ENCODE measurements at places on chromosomes 4 and X.

DNA sequence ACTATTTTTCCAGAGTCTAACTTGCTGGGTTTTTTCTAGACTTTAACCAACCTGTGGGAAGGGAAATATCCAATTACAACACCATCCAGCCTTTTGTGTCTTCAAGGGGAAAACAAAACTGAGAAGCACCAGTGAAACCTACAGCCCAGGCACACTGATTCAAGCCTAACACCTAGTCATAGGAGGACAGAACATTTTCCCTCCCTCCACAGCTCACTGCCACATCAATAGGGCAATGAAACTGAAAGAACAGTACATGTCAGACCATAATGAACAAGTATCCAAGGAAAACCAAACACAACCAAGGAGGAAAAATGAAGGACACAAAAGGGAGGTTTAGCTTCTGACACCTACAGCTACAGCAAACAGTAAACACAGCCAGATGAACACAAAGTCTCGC, 17.6 kb downstream of the MAGEA8 start:
- no peak for DNase-seq

- DNase-seq = no peak
Observed at GRCh38 chrX:117998171-117998570, 118.4 kb downstream of the KLHL13 start.

DNA sequence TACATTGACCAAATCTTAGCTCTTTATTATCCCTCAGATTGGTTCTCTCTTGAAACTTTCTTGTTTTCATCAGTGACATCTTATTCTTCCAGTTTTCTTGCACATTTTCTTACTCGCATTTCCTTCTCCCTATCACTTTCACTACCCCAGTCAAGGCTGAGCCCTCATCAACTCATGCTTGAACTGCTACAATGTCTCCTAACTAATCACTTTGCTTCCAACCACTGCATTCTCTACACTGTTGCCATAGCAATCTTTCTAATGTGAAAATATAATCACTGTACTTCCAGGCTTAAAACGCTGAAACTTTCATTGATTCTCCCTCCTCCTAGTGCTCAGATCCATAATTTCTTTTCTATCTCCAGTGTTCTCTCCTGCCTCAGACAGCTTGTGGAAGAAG, 22.2 kb upstream of the LPAR4 start:
- no peak for DNase-seq

GRCh38 chrX:117743469-117744251, 372.9 kb downstream of the KLHL13 start:
- no peak for DNase-seq

- no peak for DNase-seq
Observed at GRCh38 chrX:136880003-136880451, 498 bp downstream of the RBMX start.

DNA sequence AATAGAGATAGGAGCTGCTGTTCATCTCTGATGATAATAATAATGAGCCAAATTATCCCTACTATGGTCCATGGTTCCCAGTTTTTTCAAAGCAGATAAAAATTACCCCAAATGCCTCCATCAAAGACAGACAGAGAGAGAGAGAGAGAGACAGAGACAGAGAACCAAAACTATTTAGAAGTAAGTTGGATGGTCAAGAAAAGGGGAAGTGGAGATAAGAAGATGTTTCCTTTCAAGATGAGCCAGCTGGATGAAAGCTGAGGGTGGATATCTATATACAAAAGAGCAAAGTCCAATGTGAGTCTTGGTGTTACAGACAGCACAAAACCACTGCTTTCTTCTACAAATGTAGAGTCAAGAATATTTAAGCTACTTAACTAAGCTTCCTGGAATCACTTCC, 173.9 kb downstream of the GRIA3 start:
- DNase-seq = no peak

DNA sequence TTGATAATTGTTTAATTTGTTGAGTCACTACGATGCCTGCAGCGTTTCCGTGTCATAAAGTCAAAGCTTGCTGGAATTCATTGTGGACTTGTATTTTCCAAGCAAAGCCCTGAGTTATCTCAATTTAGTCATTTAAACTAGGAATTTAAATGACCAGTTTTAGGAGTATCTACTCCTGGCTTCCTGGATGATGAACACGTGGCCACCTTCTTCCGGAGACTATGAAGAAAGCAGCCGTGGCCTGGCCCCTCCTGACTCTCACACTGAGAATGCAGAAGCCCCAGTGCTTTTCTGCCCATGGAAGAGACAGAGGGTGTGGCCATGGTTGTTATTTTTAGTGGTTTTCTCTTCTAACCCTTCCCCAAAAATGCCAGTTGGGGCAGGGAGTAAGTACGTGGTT, 250.7 kb upstream of the GATB start:
- DNase-seq = no peak

- DNase-seq = no peak
Observed at GRCh38 chrX:119887721-119888425, 7.8 kb upstream of the AKAP14 start.

DNA sequence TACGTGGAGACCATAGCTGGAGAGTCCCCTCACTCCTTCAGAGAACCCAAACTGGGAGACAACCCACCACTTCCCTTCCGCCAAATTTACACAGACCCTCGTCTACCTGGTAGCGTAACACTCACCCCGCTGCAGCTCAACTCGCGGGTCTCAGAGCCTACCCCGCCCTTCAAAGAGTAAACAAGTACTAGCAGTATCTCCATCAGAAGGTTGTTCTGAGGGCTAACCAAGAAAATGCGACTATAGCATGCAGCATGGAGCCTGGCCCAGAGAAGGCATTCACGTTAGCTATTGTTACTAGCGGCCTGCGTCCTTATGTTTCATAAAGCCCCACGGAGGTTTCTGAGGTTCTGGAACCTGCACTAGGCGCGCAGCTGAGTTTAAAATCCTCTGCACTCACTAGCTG, 531 bp upstream of the MANBA start:
- DNase-seq = no peak

GRCh38 chr4:84912741-84913140, 53.7 kb downstream of the WDFY3 start:
- no peak for DNase-seq
